Chondrocyte (in vitro differentiated cells): ENCODE measurements at places on chromosomes 5 and 9.

- no peak for DNase-seq
Measured at GRCh38 chr9:84709056-84709455, 39.5 kb downstream of the NTRK2 start.

DNA sequence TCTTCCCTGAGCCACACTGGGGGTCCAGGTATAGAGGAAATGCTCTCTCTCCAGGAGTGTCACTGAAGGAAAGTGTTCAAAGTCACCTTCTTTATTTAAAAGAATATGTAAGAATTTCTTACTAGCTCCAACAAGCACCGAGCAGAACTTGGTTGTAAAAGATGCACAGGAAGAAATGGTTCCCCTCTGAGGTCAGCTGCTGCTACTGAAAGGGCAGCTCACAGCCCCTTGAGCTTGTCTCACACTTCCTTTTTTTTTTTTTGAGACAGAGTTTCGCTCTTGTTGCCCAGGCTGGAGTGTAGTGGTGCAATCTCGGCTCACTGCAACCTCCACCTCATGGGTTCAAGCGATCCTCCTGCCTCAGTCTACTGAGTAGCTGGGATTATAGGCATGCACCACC is 77.2 kb downstream of the PRRT1B start:
- no peak for DNase-seq

- DNase-seq, result no peak
Measured at GRCh38 chr5:989961-990530, 18.6 kb upstream of the NKD2 start.

- no peak for DNase-seq
Measured at GRCh38 chr9:86664603-86665002, 282.7 kb downstream of the GAS1 start.

- no peak for DNase-seq
Measured at GRCh38 chr5:16773991-16774390, 157.2 kb upstream of the RETREG1 start.
